ENCODE measurements at places on chromosomes 12 and 14.
A peak's percentile ranks its signal among the peaks of the same experiment; 100 is the strongest.

DNA sequence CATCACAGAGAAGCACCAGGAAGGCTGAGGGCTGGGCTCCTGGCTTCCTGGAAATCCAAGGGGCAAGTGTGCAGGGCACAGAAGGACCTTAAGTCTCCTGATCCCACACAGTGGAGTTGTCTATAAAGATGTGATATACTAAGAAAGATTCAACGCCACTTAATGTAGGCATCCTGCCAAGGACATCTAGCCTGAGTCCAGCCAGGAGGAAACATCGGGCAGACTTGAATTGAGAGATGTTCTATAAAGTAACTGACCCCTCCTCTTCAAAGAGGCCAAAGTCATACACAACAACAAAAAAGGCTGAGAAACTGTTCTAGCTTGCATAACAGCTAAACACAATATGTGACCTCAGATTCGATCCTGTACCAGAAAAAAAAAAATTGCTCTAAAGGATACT is 299.5 kb upstream of the NOS1 start:
- DNase-seq = no peak

DNA sequence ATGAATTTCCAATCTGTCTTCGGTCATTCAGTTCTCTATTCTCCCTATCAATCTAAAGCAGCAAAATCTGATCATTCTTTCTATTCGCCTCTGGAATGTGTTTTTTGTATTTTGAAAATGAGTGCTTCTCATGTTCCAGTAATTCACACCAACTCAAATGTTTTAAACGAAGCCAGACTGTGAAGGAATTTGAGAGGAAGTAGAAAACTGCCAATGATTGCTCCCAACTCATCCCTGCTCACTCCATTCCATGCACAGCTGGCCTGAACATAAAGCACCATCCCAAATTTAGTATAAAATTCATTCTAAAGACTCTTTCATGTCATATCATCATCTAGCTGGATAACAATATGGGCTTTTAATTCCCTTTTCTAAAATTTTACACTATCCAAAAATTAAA is 123.8 kb downstream of the DUSP6 start:
- DNase-seq = no peak

GRCh38 chr14:102201776-102202175 is 62.1 kb downstream of the WDR20 start:
- no peak for DNase-seq

DNA sequence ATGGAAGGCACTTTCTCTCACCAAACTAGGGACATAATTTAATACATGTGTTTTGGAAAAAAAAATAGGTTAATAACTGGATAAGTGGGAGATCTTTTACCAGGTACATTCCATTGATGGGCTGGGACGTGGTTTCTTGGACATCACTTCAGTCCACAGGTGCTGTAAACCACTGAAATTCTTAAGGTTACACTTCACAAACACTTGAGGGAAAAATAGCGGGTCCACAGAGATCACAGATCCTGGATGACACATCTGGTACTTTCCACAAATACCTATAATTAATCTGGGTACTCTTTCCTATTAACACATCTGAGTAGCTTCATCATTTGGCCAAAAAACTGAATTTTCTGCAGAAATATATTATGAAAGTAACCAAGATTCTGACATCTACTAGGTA is 85.0 kb downstream of the POLR3B start:
- no peak for DNase-seq

DNA sequence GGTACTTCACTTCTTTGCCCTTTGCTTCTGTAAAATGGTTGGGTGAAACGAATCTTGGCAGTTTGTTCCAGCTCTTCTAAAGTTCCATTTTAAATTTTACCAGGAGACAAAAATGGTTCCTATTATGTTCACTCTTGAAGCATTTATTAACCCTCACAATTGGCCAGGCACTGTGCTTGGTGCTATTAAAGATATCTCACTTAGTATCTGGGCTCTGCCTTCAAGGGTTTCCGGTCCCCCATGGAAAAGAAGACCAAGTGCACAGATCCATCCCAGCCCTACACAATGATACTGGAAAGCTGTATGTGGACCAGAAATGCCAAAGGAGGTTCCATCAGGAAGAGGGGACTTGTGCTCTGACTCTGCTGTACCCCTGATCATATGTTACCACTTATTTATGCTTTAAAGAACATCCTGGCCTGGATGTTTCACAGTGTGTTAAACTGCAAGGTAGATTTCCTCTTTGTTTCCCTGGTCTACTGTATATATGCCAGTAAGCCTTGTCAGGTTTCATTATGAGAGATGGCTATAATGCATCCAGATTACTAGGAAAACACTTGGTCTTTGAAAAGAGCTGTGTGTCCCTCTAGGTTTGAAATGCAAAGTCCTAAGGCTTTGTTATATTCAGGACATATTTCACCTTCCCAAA is 154.8 kb downstream of the PRKCH start:
- DNase-seq = no peak

- no peak for DNase-seq
These were observed 132.5 kb downstream of the GPR135 start for GRCh38 chr14:59332727-59333126.

GRCh38 chr12:99759444-99759843 is 111.9 kb downstream of the GARIN6 start:
- DNase-seq = no peak

- DNase-seq = no peak
These were observed 219.5 kb downstream of the TBX5 start for GRCh38 chr12:114186241-114187002.

GRCh38 chr14:77883847-77884238 is 83.9 kb downstream of the ADCK1 start:
- no peak for DNase-seq

DNA sequence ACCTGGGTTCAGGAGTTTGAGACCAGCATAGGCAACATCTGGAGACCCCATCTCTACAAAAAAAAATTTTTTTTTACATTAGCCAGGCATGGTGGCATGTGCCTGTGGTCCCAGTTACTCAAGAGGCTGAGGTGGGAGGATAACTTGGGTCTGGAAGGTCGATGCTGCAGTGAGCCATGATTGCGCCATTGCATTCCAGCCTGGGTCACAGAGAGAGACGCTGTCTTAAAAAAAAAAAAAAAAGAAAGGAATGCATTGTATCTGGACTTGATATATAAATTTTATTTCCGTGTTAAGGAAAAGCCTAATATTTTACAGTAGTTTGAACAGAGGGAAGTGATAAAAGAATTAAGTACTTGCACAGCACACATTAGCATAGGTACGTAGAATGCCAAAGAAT is 97.2 kb downstream of the ZC3H14 start:
- DNase-seq = no peak

- no peak for DNase-seq
These were observed 12.4 kb downstream of the MED21 start for GRCh38 chr12:27034607-27035293.

DNA sequence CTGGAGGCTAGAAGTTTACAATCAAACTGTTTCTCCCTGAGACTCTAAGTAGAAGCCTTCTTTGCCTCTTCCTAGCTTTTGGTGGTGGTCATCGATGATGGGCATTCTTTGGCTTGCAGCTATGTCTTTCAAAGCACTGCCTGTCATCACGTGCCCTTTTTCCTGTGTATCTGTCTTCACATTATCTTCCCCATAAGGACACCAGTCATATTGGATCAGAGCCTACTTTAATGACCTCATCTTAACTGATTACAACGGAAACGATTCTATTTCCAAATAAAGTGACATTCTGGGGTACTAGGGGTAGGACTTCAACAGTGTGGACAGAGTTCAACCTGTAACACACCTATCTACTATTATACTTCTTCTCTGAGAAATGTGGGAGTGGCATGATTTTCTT is 31.1 kb upstream of the IFNG-AS1 start:
- DNase-seq = no peak

GRCh38 chr14:104826189-104826860 is 25.4 kb downstream of the ZBTB42 start:
- DNase-seq = peak; percentile 97

- no peak for DNase-seq
These were observed 22.0 kb downstream of the AP5M1 start for GRCh38 chr14:57290751-57291150.

GRCh38 chr12:97112136-97112535 is 205.1 kb downstream of the NEDD1 start:
- DNase-seq = no peak

GRCh38 chr12:81699551-81699950 is 59.6 kb downstream of the PPFIA2 start:
- DNase-seq = no peak

DNA sequence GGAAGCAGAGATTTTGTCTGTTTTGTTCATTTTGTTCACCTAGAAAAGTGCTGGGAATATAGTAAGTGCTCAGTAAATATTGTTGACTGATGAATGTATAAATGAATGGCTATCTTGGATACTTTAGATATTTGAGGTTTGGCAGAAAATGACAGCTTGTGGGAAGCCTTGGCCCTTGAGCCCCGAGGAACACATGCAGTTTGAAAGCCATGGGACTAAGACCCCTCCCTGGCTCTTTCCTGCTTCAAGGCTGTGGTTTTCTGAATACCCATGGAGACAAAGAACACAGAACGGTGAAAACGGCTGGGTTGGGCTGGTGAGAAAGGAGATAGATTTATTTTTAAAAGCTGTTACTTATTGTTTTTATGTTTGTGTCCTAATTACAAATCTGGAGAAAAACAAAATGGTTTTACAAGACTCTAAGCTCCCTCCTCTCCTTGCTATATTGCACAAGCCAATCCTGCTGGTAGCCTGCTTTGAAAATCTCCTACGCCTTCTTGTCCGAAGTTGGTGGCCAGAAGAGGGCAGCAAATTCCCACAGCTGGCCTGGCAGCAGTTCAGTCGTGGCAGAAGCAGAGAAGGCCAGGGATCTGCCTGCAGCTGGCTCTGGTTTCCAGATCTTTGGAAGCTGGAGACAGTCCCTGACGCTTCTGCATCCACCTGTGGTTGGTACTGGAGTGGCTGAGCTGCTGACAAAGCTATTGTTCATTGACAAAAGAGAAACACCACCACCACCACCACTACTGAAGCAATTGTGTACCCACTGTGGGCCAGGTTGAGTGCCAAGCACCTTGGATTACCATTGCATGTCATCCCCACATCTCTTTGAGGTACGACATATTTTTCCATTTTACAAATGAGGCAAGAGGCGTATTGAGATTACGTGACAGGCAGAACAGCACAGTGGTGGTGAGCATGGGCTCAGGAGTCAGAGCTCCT is 5.2 kb upstream of the KRT85 start:
- peak; percentile 55 for DNase-seq

- DNase-seq = no peak
These were observed 14.3 kb upstream of the LGALS3 start for GRCh38 chr14:55114720-55115119.

All from stimulated activated CD4-positive, alpha-beta T cell treated with anti-CD3 and anti-CD28 coated beads, Interleukin-2, amount 100 ng/mL, for 24 hours (primary cell).